ENCODE measurements at places on chromosomes 4 and X. TPM values are rescaled to one million over a fixed set of nuclear protein-coding genes. Genes with fewer than 3 reads are reported as not detected.

UGT2B7 gene
- not detected for polyA plus RNA-seq

AFF2 gene
- 1.8 TPM for polyA plus RNA-seq

DNA sequence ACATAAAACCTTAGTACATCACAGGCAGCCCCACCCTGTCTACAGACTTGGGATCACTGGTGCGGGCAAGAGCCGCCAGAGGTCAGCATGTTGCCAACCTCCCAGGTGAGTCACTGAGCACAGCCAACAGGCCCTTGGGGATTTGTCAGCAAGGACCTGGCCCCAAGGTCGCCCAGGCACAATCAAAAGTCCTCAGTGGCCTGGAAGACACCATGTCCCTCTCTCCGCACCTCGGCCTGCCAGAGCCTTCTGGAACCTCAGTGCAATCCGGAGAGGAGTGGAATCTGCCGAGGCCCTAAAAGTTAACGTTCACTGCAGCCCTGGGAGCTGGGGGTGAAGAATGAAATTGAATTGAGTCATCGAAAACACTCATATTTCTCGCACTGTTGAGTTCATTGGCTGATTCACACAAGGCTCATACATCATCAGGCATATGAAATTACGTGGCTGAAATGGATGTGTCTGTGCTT is 74.3 kb downstream of the WFS1 start:
- no peak for DNase-seq

GRCh38 chr4:170270628-170271027 is 180.9 kb upstream of the AADAT start:
- DNase-seq: no peak

FMR1NB gene
- polyA plus RNA-seq: not detected

- DNase-seq: no peak
These were observed 57.6 kb upstream of the TBC1D9 start for GRCh38 chr4:140813804-140814203.

DNA sequence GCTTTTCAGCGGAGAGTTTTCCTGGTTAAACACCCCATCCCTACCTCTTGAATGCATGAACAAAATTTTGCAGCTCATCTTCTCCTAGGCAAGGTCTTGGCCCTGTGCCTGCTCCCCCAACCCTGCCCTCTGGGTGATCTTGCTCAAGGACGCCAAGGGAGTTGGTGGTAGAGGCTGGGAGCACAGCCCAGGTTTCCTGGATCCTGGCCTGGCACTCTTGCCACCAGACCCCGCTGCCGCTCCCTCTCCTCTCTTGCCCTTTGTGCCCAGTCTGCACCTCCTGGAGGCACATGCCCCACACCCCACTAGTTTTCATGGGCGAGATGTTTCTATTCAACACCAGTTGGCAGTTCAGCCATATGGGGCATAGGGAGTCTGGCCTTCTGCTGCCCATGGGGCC is 37.3 kb downstream of the TSC22D3 start:
- DNase-seq: no peak

- no peak for DNase-seq
These were observed 206.0 kb upstream of the SLC7A11 start for GRCh38 chr4:138448169-138448568.

ZCCHC18 gene
- polyA plus RNA-seq: 0.83 TPM

DNA sequence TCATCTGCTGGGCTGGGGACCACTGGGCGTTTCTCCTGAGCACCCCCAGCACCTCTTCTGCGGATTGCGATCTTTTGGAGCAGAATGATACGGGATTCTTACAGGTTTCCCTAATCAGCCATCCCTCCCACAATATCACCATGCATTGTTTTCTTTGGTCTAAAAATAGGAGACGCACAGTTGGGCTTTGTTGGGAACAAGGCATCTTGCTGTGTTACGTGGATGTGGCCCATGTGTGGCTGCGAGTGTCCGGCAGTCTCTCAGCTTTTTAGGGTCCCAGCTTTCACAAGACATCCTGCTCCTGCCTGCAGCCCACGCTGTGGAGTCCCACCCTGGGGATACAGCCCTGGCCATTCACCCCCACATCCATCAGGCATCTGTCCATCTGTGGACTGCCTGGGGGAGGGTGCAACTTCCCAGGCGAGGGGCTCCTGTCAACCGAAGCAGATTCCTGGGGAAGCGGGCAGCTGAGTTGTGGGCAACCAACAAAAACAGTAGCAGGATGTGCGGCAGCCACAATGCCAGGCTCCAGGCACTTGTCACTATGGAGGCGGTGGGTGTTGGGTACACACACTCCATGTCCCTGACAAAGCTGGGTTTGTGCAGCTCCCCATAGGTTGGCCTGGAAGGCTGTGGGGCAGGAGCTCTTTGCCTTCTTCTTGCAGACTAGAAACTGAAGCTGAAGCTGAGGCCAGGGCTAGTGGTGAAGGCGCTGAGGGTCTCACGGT is 185.5 kb upstream of the PSAPL1 start:
- DNase-seq: no peak

- DNase-seq: no peak
These were observed 126.9 kb downstream of the ELOVL6 start for GRCh38 chr4:110071466-110071865.

DNA sequence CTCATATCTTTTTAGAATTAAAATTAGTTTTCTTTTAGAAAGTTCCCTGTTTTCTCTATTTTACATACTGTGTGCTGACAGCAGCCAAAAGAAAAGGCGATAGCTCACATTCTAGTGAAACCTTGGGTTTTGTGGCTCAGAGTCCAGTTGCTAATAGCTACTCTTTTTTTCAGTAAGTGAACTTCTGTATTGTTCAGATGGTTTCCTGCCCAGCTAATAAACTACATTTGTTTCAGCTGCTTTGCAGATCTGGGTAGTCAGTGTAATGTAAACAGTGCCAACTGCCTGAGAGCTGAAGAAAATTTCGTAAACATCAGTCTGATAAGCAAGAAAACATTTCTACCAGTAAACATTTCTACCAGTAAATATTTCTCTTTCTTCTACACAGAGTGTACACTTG is 370.2 kb downstream of the GRIA2 start:
- no peak for DNase-seq

- DNase-seq: no peak
These were observed 17.5 kb downstream of the FAM184B start for GRCh38 chr4:17763931-17764330.

GRCh38 chr4:26717332-26717731 is 133.4 kb downstream of the TBC1D19 start:
- no peak for DNase-seq

PLXNB3 gene
- polyA plus RNA-seq: not detected

DNA sequence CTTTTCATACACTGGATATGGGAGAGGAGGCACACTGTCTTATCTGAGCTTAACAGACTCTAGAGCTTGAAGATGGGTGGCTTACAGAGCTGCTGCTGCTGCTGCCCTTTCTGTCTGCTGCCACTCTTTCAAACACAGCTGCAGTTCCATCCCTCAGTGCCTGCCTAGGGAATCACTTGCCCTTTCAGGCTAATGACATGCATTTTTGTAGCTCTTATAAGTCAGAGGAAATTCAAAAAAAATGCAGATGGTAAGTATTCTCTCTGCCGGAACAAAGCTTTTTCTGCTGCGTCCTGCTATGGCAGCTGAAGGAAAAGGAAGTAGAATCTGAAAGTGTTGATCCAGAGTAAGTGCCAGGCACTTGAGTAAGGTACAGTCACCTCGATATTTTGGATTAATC is 460.4 kb upstream of the DIAPH2 start:
- DNase-seq: no peak

GRCh38 chr4:11344916-11345315 is 83.8 kb downstream of the HS3ST1 start:
- no peak for DNase-seq

DNA sequence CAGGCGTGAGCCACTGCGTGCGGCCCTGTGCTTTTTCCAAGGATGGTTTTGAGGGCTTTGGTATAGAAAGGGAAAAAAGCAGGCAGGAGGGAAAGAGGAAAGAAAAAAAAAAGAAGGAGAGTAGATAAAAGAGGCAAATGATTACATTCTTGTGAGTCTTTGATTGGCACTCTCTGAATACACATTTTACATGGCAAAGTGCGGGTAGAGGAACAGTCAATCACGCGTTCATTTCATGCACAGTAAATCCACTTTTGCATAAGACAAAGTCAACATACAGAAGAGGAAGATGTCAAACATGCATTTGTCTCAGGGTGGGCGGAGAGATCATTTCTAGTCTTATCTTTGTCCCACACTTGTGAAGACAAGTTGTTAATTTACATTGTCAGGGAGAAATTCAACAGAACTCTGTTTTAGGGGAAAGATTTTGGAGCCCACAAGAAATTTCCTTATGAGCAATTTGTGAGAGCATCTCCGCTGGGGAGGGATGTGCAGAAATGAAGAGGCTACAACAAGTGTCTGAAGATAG is 183.2 kb downstream of the DHRSX start:
- DNase-seq: no peak

DNA sequence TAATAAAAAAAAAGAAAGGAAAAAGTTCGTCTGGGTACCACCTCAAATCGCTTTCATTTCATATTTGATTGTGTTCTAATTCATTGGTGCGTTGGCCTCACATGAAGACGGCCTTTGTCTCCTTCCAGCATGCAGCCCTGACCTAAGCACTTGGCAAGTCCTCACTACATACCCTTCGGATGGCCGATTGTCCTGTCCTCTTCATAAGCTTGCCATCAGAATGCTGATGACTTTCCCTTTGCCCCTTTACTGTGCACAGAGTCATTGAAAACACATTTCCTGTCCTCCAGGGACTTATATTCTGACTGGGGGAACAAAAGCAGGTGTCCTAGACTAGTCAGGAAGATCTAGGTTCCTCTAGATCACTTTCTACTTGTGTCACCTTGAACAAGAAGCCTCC is 43.0 kb downstream of the RTL5 start:
- DNase-seq: no peak

VMA21 gene
- 22.1 TPM for polyA plus RNA-seq

GRCh38 chrX:53456254-53456653 is 22.1 kb upstream of the HSD17B10 start:
- no peak for DNase-seq

- no peak for DNase-seq
These were observed 640.6 kb downstream of the RPA4 start for GRCh38 chrX:97524340-97524739.

- DNase-seq: no peak
These were observed 342.5 kb upstream of the MAGEB2 start for GRCh38 chrX:29872831-29873230.

TMSB15A gene
- not detected for polyA plus RNA-seq

- no peak for DNase-seq
These were observed 728.9 kb downstream of the PCDH18 start for GRCh38 chr4:136803433-136803832.

DNA sequence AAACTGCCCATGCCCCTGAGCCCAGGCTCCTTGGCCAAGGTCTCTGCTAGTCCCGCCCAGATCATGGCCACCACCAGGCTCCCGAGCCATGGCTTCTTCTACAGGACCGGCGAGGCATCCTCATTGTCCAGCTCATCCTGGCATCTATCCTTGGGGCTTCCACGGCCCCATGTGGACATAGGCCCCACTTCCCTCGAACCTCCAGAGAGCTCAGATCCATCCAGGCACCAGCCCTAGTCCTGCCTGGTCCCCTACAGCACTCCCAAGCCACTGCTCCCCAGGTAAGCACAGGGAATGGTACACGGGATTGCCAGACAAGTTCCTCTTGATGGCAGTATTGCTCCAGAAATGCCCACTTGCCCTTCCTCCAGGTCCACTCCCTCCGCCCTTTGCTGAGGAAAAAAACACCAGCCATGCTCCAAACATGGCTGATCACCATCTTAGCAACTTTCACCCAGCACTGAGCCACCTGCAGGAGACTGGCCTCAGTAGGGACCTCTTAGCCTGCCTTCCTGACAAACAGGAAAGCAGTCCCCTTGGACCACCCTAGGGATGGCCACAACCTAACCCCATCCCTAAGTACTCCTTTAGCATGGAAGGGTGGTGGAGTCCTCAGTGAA is 272.1 kb upstream of the AGTR2 start:
- DNase-seq: peak; percentile 78

DNA sequence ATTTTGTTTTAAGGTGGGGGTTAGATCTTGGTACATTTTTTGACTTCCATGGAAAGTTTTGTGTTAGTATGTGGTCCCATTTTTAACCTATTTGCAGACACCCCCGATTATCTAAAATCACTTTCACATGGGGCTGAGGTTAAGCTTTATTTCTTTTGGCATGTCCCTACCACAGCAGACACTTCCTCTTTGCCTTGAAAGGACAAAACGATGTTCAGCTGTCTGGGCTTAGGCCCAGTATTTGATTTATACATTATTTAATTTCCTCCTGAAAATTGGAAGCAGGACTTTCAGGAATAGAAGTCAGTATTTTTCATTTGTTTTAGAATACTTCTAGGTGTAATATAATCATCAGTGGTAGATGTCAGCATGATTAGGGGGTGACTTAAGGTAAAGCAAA is 112.4 kb upstream of the SPRY1 start:
- no peak for DNase-seq

DNA sequence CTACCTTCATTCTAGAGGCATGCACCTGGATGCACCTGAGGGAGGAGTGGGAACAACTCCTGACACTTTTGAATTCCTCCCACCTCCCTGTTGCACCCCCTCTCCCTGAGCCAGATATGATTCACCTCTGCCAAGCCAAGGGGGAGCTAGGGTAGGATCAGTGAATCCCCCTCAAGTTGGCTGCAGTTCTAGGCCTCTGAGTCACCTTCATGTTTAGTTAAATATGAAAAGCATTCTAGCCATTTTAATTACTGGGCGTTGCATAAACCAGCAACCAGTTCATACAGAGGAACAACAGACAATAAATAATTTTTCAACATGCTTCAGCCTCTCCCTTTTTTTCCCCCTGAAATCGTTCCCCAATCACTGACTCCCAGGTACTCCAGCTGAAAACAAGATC is 1440.2 kb downstream of the ADGRL3 start:
- DNase-seq: no peak

DNA sequence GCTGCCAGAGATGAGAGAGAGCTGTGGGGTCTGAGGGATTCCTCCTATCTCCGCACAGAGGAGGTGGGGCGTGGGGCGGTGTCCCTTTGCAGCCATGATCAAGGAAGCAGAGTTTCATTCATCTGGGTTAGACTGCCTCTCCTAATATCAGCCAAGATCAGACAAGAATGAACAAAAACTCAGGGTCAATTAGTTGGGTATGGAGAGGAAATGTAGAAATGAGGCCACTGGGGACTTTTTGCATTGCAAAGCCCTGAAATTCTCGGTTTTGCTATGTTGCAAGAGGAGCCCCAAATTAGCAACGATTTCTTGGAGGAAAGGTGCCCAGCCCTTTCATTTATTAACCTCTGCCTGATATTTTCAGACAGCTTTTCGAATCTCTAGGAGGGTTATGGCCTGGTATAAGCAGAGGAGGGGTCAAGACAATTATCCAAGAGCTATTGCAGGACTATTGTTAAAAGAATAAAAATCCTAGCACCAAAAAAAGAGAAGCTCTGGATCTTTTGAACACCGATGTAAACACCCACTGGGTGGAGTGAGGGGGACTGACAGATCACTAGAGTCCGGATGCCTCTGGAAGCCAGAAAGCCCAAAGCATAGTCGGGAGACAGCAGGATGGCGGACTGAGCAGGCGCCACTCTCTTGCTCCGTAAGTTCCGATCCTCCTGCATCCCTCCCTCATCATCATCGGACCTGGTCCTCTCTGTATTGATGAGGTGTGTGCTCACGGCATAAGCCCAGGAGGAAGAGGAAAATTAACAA is 34.4 kb upstream of the ACSL1 start:
- no peak for DNase-seq

GPR173 gene
- not detected for polyA plus RNA-seq

DUSP21 gene
- polyA plus RNA-seq: not detected

GRCh38 chr4:134708026-134708425 is 506.4 kb upstream of the PABPC4L start:
- DNase-seq: no peak

Data from naive thymus-derived CD4-positive, alpha-beta T cell (primary cell).